Progenitor cell of endocrine pancreas (in vitro differentiated cells): ENCODE measurements at places on chromosomes 1 and 21. TPM values are rescaled to one million over a fixed set of nuclear protein-coding genes. Genes with fewer than 3 reads are reported as not detected.

DNA sequence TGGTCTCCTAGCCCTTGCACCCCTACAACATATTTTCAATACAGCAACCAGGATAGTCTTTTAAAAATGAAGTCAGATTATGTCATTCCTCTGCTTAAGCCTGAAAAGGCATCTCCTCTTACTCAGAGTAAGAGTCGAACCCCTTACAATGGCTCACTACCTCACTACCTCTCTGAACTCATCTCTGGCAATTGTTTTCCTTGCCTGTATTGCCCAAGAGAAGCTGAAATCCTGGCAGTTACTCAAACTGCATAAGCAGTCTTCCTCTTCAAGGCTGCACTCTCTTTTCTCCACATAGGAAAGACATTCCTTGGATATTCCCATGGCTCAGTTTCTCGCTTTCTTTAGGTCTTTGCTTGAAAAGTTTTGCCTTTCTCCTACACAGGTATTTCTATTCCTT lies 22.7 kb downstream of the CLDN8 start:
- no peaks in the 10 kb centered on the region for H3K27me3 ChIP-seq
- H3K4me3 ChIP-seq = no peak overlapping the region
- no peak overlapping the region for H3K27ac ChIP-seq
- no peak for DNase-seq
- no peaks in the 10 kb centered on the region for H3K36me3 ChIP-seq

SLC6A17 gene
- total RNA-seq = 0.11 TPM in 1 of 2 replicates, not detected in the other

ACTN2 gene
- total RNA-seq = 0.10 TPM in 1 of 2 replicates, not detected in the other

VPS13D gene
- total RNA-seq = 41.0 and 41.9 TPM in 2 replicates

IFI16 gene
- 8.9 and 9.5 TPM in 2 replicates for total RNA-seq

GRCh38 chr21:31266241-31266640 lies 77.8 kb downstream of the TIAM1 start:
- no peak overlapping the region for H3K4me3 ChIP-seq
- no peaks in the 10 kb centered on the region for H3K4me1 ChIP-seq
- peaks cover 4% of the 10 kb centered on the region for H3K36me3 ChIP-seq
- DNase-seq = no peak
- H3K27me3 ChIP-seq = no peaks in the 10 kb centered on the region

CYYR1 gene
- 25.8 and 27.5 TPM in 2 replicates for total RNA-seq

LRRC71 gene
- total RNA-seq = not detected in 2 replicates
